ENCODE measurements at places on chromosomes 1 and 21.
A peak's percentile ranks its signal among the peaks of the same experiment; 100 is the strongest.

DNA sequence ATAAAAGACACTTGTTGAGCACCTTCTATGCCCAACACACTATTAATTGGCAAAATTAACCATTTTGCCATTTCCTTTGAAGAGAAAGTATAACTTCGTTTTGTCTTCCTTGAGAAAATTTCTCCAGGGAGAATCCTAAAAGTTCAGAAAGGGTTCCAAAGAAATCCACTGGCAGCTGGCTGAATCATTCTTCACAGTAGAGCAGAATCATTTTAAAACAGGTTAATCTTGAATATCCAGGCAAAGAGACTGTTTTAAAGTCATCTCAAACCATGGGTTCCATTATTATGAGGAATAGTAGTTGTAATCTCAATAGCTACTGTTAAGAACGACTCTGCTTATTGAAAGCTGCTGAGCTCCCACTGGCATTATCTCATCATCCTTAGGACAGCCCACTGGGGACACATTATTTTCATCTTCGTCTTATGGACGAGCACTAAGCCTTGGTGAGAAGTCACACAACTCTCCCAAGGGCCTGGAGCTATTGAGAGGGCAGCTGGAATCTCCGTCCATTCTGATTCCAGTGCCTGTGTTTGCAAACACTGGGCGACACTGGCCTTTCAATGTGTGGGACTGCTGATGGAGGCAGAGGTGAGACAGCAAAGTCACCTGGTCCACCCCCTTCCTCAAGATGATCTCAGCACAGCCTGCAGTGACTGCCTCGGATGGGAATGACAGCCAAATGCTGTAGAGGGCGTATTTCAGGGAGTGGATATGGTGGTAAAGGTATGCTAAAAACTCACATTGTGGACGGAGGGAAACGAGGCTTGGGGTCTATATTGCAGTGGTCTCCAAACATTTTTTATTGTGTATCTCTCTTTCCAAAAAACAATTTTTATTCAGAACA lies 15.3 kb upstream of the PGBD5 start:
- DNase-seq = no peak

- DNase-seq = no peak
Observed at GRCh38 chr1:24875257-24875656, 54.8 kb downstream of the RUNX3 start.

GRCh38 chr1:14778898-14779865 lies 180.7 kb downstream of the KAZN start:
- peak; percentile 35 for DNase-seq

GRCh38 chr1:29362764-29363163 lies 126.4 kb downstream of the PTPRU start:
- no peak for DNase-seq

- DNase-seq = no peak
Observed at GRCh38 chr1:241934201-241934848, 23.2 kb upstream of the BECN2 start.

DNA sequence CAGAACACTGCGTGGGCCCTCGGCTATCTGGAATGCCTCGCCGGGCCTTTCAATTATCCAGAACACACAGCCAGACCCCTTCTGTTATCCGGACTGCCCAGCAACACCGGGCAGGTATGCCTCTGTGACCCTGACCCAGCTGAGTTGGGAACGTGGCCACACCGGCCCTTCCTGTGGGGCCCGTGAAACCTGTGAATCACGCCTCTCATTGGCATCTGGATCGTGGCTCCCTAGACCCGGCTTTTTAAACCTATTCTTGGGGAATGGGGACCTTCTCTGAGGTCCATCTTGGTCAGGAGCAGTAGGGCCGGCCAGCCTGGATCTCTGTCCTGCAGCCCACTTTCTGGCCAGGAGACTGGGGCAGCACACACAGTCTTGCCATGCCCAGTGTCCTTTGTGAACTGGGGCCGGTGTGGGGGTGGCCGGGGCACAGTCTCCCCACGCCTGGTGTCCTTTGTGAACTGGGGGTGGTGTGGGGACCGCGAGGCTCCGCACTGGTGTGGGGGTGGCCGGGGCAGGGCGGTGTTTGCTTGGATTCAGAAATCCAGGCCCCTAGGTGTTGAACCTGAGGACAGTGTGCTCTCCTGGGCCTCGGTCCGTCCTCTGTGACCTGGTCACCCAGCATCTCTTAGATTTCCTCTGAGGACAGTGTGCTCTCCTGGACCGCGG lies 11.1 kb downstream of the COL18A1 start:
- DNase-seq = no peak

DNA sequence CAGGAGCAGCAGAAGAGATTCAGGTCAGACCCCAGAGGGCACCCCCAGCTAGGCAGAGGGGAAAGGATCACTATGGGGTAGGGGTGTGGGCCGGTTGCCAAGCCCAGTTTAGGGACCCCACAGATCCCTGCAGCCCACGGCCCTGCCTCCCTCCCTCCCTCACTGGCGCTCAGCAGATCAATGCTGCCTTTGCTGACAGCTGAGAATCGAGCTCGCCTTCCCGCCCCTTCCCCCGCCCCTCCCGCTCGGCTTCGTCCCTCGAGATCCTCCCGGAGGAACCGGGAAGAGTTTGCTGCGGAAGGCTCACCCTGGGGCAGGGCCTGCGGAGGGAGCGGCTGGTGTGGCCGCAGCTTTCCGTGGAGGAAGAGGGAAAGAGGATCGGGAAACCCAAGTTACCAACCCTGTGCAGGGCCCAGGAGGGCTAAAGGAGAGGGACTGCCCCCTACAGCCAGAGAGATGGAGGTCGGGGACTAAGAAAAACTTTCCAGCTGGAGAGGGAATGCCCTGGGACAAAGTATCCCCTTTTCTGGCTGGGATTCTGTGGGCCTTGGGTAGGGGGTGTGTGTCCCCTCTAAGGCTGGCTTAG lies 1.1 kb upstream of the KCNQ4 start:
- no peak for DNase-seq

- DNase-seq = no peak
Observed at GRCh38 chr1:21931171-21932093, 5.7 kb downstream of the HSPG2 start.

DNA sequence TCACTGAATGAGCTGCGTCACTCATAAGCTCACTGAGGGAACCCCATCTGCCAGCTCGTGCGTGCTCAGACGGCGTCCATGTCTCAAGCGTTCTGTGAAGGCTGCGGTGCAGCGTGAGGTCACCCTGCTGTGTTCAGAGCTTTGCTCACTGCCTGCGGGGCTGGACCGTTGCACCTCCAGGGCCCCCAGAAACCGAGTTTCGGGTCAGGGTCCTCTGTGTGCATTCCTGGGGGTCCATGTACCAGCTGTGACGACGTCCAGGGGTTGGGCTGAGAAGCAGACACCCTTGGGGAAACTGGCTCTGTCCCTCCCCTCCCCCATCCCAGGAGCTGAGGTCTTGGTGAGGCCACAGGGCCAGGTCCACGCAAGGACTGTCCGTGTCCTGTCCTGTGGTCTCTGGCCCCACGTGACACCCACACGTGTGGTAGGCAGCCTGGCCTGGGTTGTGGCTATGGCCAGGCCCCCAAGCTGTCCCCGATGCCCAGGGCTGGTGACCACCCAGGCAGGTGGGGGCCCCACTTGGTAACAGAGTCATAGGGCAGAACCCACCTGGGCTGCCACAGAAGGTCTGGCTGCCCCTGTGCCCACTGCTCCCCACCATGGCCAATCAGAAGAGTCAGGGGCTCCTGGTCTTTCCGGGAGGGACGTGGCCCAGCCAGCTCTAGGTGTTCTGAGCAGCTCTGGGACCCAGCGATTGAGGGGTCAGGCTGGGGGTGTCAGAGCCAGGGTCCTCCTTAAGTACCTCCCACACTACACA lies 24.4 kb downstream of the FTCD start:
- no peak for DNase-seq

- no peak for DNase-seq
Observed at GRCh38 chr1:180743868-180744267, 112.0 kb downstream of the XPR1 start.

GRCh38 chr1:27724961-27725373 lies 794 bp upstream of the FAM76A start:
- no peak for DNase-seq

- DNase-seq = no peak
Observed at GRCh38 chr1:27873671-27874384, 1.5 kb downstream of the THEMIS2 start.

DNA sequence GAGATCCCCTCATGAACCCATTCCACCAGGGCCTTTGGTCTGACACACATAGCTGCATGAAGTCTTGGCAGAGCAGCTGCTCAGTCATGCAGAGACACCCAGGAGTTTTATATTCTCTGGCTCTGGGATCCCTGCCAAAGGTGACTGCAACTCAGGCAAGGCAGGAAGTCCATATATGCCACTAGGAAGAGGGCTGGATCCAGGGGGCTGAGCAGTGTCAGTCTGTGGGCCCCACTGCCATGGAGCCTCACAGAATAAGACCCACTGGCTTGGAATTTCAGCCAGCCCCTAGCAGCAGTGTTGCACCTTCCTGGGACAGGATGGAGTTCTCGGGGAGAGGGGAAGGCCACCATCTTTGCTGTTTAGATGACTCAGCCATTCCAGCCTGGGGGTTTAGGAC lies 199.7 kb downstream of the TBX15 start:
- no peak for DNase-seq

DNA sequence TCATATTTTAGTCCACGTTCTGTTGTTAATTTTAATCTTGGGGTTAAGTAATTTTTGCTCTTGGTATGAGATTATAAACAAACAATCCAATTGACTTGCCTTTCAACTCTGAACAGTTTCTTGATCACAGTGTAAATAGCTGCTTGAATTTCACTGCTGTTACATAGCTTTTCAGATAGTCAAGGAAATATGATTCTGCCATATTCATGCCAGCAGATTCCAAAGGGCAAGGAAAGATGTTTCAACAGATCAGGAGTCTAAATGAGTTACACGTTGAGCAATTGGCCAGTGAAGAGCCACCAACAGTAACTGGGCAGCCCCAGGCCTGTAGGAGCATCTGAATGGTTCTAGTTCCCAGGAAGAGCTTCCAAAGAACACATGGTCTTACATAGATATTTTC lies 93.6 kb downstream of the LEPR start:
- DNase-seq = no peak

DNA sequence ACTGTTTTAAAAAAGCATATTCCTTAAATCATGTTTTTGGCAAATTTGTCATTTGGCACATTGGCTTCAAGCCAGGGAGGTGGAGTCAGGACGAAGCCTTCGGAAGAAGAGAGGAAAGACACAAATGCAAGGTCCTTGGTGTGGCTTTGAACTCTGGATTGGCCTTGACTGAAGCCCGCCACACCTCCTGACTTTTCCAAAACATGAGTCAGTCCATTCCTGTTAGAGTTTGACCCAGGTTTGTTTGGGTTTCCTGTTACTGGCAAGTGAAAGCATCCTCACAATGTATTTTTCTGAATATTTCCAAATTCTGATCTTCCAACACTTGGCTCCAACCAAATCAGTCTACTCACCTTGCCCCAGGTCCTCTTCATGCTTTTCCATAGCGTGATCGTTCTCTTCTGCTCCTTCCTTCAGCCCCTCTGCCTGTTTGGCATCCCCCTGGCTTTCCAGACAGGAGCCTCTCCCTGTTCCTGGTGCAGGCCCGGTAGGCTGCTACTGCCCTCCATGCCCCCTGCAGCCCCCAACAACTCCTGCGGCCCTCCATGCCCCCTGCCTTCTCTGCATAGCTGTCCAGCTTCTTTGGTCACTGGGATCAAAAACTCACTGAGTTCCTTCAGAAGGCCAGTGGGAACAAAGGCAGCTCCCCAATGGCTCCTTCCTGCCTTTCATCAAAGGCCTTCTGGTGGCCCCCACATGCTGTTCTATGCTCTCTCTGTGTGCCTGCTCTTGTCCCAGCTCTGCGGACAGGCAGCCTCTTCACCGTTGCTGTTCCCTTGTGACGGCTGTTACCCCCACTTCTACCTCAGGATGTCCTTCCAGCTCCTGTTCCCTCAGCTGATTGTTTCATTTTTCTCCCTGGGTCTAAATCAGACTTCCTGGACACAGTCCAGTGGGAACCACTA lies 30.4 kb upstream of the SLC30A1 start:
- DNase-seq = no peak

DNA sequence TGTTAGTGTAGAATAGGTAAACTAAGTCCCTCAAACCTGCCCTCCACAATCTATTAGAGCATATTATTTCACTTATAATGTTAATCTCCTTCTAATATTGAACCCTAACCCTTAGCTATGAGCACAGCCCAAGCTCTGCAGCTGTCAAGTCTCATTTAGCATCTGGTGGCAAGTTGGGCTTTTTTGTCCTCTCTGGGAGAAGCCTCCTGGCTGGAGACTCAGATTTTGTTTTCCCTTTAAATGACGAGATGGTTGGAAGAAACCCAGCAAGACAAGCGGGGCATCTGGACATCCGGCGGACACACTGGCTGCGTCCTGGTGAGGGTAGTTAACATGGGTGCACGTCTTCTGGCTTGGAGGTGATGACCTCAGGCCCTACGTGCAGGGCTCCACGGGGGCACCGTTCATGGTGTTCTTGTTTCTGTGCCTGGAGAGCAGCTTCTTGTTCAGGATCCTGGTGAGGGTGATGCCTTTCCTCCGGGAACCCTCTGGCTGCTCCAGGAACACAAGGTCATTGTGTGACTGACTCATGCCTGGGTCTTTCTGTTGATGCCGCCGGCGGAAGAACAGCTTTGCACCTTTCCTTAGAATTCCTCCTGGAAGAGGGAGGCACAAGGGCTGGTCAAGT lies 9.7 kb upstream of the PRDM15 start:
- no peak for DNase-seq

DNA sequence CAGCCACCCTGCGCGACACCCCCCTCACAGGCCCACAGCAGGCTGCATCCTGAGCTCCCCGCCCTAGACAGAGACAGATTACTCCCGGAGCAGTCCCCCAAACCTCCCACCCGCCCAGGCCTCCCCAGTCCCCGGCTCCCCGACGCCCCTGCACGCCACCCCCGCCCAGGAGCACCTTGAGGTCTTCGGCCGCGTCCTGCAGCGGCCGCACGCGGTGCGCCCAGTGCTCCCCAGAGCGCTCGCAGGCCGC lies 731 bp downstream of the TRIM11 start:
- no peak for DNase-seq

DNA sequence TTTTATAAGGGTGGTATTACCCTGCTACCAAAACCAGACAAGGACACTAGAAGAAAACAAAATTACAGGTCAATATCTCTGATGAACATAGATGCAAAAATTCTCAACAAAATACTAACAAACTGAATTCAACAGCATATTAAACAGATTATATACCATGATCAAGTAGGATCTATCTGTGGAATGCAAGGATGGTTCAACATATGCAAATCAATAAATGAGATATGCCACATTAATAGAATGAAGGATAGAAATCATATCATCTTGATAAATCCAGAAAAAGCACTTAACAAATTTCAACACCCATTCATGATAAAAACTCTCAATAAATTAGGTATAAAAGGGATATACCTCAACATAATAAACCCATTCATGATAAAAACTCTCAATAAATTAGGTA lies 24.3 kb upstream of the MYBPHL start:
- no peak for DNase-seq

- DNase-seq = peak; percentile 7
Observed at GRCh38 chr1:221708987-221709386, 32.9 kb downstream of the DUSP10 start.

DNA sequence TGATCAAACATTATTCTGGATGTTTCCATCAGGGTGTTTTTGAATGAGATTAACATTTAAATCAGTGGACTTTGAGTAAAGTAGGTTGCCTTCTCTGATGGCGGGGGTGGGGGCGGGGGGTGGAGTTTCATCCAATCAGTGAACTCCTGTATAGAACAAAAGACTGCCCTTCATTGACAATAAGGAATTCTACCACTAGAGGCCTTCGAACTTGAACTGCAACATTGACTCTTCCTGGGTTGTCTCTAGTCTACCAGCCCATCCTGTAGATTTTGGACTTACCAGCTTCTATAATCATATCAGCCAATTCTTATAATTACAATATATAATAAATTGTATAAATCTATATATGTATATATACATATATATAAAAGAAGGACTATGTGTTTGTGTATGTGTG lies 520.4 kb upstream of the CXADR start:
- DNase-seq = no peak
